ENCODE measurements at places on chromosomes 16 and 17. TPM values are rescaled to one million over a fixed set of nuclear protein-coding genes. Genes with fewer than 3 reads are reported as not detected.

FBXW10B gene
- total RNA-seq = 0.60 TPM

UMOD gene
- total RNA-seq = not detected

PRDM7 gene
- not detected for total RNA-seq

CHST5 gene
- total RNA-seq = 0.06 TPM

SLC16A11 gene
- not detected for total RNA-seq

KRT9 gene
- total RNA-seq = not detected

OR1E1 gene
- not detected for total RNA-seq

TAT gene
- not detected for total RNA-seq

SPATA32 gene
- total RNA-seq = 0.27 TPM

SLC6A2 gene
- total RNA-seq = not detected

TOX3 gene
- not detected for total RNA-seq

TMEM238L gene
- not detected for total RNA-seq

GSG1L gene
- not detected for total RNA-seq

ZPBP2 gene
- total RNA-seq = not detected

SCRN2 gene
- total RNA-seq = 26.8 TPM
